ENCODE measurements at places on chromosomes 11 and 22.

DNA sequence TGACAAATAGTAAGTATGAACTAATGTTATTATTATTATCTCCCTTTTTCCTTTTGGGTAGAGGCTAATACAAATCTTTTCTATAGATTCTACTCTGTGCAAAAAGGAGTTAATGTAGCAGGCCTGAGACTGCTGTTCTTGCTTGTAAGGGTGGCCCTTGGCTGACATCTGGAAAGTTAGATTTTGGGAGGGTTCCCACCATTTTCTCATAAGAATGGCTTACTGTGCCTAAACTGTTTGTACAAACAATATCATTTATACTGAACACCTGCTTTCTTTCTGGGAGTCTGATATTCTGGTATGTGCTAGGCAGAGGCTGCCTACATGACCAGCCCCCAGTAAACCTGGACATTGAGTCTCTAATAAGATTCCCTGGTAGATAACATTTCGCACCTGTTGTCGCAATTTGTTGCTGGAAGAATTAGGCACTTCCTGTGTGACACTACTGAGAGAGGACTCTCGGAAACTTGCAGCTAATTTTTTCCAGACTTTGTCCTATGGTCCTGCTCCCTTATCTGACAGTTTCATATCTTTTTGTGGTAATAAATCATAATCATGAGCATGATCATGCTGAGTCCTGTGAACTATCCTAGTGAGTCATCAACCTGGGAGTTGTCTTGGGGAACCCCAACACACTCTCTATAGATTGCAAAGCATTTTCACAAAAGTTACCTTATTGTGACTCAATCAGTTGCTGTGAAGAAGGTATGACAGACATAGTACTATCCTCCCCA, 257.7 kb upstream of the CCDC90B start:
- DNase-seq, result no peak

- no peak for DNase-seq
Observed at GRCh38 chr11:10323793-10324170, 18.9 kb downstream of the ADM start.

GRCh38 chr11:34425360-34425759, 13.4 kb upstream of the CAT start:
- DNase-seq, result no peak

- DNase-seq, result no peak
Observed at GRCh38 chr22:46936378-46936903, 174.0 kb downstream of the TBC1D22A start.

- no peak for DNase-seq
Observed at GRCh38 chr22:30882974-30883533, 85.5 kb downstream of the MORC2 start.

GRCh38 chr22:49730656-49731055, 97.0 kb downstream of the BRD1 start:
- DNase-seq, result no peak

DNA sequence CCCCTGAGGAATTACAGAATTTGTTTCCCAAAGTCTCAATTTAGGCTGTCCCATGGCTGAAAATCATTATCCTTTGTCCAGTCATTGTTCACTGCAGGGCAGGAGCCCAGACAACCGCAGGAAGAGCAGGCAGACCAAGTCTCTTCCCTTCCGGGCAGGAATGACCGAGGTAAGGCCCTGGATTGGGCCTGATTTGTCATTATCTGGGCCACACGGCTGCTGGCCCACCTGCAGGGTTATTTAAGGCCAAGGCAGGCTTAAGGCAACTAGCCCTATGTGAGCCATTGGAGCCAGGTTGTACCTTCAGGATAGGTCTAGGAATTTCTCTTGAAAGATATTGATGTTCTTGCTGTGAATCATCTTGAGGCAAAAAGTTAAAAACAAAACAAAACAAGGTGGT, 9.7 kb upstream of the IL10RA start:
- DNase-seq, result no peak

GRCh38 chr11:64652586-64653387, 61.8 kb downstream of the SLC22A12 start:
- peak; percentile 58 for DNase-seq

DNA sequence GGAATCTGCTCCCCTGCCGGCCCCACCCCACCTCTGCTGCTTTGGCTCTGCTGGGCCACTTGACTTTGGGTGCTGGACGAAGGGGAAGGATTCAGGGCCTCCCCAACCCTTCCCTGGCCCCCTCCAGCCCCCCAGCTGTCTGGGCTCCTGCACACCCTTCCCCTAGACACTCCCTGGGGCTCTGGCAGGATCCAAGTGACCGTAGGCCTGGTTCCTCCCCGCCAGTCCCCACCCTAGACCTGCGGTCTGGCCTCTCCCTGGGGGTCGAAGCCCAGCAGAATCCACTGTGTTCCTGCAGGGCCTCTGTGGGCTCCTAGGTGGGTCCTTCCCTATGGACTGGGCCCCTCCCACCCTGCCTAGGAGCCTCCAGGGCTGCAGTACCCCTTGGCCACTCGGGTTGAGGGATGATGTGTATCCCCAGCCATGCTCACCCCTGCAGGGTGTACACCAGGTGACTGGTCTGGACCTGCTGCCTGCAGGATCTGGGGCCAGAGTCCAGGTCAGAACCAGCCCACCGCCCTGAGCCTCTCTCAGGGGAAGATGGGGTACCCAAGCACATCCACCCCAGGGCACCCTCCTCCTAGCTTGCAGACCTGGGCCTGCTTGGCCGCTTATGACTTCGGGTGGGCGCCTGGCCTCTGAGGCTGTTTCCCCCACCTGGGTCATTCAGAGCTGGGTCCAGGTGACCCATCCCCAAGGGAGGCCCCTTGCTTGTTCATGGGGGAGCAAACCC, 5.6 kb downstream of the PIM3 start:
- DNase-seq, result no peak

DNA sequence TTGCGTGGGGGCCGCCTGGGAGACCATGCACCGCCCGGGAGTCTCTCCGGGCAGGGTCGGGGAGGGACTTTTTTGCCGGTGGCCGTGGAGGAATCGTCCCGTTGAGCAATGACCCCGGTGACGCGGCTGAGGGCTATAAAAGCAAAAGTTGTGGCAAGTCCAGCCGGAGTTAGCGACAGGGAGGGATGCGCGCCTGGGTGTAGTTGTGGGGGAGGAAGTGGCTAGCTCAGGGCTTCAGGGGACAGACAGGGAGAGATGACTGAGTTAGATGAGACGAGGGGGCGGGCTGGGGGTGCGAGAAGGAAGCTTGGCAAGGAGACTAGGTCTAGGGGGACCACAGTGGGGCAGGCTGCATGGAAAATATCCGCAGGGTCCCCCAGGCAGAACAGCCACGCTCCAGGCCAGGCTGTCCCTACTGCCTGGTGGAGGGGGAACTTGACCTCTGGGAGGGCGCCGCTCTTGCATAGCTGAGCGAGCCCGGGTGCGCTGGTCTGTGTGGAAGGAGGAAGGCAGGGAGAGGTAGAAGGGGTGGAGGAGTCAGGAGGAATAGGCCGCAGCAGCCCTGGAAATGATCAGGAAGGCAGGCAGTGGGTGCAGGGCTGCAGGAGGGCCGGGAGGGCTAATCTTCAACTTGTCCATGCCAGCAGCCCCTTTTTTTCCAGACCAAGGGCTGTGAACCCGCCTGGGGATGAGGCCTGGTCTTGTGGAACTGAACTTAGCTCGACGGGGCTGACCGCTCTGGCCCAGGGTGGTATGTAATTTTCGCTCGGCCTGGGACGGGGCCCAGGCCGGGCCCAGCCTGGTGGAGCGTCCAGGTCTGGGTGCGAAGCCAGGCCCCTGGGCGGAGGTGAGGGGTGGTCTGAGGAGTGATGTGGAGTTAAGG, at the start of gene NEAT1:
Gene NEAT1 (plus strand): TSS at position 166 of the 883 bp plus-strand sequence.
- peak; percentile 93 for DNase-seq

- no peak for DNase-seq
Observed at GRCh38 chr11:67006029-67006884, 16.7 kb upstream of the SYT12 start.

All from CD4-positive, alpha-beta T cell treated with Interleukin-6 at 100 ng/mL for 8 hours (primary cell).